ENCODE measurements at places on chromosomes 7 and 10.

DNA sequence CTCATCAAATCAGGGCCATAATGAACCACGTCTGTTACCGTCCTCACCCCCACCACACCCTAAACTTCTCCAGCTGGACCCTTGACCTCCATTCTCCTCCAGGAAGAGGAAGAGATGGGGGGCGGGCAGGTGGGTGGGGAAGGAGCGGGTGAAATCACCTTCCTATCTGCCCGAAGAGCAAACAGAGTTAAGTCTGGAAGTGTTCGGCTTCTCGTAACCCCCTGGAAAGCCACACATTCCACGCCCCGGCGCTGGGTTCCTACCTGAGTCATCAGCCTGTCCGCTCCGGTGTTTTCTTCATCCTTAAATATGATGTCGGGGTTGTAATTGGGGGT lies 736 bp downstream of the SHH start:
- DNase-seq, result no peak

- DNase-seq, result no peak
Observed at GRCh38 chr10:71622154-71622526, 97.4 kb downstream of the C10orf105 start.

DNA sequence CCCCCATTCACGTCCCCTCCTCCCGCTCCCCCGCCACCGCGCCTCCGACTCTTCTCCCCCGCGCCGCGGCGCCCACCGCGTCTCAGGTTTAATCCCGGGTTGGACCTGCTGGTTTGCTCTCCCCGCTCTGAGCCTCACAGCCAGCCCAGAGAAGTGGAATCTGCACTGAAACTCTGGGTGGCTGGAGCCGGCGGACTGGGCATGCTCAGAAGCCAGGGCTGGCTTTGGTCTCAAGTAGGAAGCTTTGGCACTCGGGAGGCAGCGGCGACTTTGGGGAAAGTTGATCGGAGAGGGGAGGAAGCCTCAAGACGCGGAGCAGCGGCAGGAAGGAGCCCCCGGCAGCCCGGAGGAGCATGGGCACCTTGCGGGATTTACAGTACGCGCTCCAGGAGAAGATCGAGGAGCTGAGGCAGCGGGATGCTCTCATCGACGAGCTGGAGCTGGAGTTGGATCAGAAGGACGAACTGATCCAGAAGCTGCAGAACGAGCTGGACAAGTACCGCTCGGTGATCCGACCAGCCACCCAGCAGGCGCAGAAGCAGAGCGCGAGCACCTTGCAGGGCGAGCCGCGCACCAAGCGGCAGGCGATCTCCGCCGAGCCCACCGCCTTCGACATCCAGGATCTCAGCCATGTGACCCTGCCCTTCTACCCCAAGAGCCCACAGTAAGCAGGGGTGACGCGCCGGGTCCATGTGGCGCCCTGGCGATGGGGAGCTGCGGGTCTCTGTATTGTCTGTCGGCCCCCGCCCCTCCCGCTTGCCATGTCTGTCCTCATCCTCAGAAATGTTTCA lies at the start of gene PRKG1:
Gene PRKG1, plus strand, starts transcription at position 250 of the 791 bp plus-strand sequence.
- DNase-seq, result peak; percentile 55

DNA sequence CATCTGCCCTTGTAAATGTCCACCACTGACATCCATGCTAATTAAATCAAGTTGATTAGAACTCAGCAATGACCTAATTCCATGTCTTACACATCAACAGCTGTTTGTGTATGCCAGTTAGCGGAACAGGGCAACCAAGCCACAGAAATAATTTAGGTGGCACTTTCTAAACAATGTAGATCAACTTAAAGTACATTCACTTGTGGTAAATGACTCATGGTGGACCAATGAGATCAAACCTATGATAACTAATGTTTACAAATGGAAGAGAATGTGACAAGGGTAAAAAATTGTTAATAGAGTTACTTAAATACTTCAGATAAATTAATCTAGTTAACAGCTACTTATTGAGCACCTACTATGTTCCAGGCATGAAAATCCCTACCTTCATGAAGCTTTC lies 63.1 kb upstream of the ICA1 start:
- DNase-seq, result no peak

GRCh38 chr10:121772884-121773283 lies 154.9 kb downstream of the ATE1 start:
- DNase-seq, result no peak

- no peak for DNase-seq
Observed at GRCh38 chr7:74252893-74253292, 1.3 kb downstream of the RFC2 start.

- DNase-seq, result no peak
Observed at GRCh38 chr10:78920011-78920410, 148.8 kb upstream of the ZMIZ1 start.

All from head of caudate nucleus (tissue), 42 donors.